ENCODE measurements at places on chromosomes 1 and 21.

DNA sequence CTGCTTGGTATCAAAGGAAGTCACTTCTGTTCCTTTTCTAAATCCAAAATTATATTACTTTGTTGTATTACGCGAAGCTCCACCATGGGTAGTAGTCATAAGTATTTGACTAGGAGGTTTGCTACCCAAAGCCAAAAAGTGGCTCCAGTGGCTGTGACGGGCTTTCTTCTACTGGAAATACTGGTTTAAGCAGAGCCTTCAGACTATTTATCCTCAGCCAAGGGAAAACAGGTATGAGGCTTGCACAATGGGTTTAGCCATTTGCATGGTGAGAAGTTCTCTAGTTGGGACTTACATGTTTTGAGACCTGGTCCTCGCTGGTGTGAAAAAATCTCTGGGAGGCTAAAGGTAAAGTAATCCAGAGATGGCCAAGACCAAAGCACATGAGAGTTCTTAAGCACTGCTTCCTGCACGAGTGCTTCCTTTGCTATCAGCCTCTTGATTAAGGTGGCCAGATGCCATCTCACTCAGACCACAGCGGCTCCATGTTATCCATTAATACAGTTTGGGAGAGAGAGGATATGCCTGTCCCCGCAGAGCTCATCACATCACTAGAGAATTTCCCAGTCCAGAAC lies 121.2 kb downstream of the PIK3R3 start:
- no peak for DNase-seq

DNA sequence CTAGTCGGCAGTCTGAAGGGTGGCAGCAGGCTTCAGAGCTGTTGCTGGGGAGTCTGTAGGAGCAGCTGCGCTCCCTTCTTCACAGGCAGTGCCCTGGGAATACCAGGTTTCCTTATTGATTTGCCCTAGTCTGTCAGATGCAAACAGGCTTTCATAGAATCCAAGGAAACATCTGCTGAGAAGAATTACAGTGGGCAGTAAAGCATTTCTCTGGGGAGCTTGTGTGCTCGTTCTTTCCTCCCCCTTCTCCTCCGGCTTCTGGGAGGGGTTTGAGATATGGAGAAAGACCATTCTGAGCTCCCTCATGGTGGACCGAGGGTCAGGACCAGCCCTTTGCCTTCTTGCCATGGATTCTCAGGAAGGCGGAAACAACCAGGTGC lies 25.4 kb upstream of the PARP1 start:
- DNase-seq, result no peak

DNA sequence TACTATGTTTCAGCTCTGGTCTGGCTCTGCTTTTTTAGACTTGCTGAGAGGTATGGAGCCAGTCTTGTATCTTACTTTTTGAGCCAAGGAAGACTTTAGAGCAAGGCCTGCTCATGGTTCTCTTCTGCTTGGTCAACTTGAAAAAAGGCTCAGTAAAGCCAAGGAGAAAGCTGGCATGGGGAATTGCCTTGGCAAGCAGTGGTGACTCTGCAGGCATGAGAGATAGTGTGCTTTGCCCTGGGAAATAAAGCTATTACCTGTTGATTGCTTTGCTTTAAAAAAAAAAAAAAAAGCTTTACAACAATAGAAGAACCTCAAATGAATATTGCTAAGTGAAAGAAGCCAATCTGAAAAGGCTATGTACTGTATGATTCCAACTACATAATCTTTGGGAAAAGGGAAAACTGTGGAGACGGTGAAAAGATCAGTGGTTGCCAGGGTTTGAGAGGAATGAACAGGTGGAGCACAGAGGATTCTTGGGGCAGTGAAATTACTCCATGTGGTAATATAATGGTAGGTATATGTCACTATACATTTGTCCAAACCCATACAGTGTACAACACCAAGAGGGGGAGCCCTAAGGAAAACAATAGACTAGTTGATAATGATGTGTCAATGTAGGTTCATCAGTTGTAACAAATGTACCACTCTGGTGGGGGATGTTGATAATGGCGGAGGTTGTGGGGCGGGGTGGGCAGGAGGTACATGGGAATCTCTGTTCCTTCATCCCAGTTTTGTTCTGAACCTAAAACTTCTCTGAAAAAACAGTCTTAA lies 87.6 kb downstream of the HMCN1 start:
- DNase-seq, result no peak

DNA sequence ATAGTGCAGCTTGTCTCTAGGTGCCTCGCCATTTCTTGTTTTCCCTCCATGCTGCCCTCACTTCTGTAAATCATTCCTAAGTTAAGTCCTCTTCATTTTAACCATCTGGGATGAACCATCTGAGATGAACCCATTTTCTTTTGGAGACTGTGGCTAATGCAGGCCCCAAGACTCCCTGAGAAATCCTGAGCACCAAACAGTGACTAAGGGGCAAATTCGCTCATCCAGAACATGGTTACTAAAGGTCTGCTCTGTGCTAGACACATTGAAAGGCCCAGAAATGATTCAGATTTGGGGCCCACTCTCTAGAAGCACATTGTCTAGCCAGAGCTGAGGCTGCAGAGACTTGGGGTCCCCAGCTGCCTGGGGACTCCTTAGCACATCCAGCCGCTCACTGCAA lies 151.9 kb upstream of the CTTNBP2NL start:
- DNase-seq, result no peak

GRCh38 chr1:186033847-186034271 lies 299.7 kb downstream of the HMCN1 start:
- no peak for DNase-seq
